SK-N-SH (cell line): ENCODE measurements at places on chromosomes 3 and 15.

DNA sequence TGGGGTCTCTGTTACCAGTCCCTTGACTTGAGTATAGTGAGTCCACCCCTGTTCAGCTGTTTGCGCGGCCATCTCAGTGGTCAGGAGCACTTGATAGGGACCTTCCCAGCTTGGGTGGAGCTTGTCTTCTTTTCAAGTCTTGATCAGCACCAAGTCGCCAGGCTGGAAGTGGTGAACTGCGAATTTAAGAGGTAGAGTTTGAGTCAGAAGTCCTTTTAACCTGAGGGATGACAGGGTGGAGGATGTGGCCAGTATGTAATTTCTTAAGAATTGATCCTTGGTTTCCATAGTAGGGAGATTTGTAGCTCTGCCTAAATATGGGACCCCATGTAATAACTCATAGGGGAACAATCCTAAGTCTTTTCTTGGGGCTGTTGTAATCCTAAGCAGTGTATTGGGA, 86.3 kb upstream of the XCR1 start:
- no peak overlapping the region for H3K27ac ChIP-seq
- no peak for DNase-seq
- no peak overlapping the region for H3K4me3 ChIP-seq
- no peaks in the 10 kb centered on the region; the same call in 1 of the 2 replicates for H3K4me1 ChIP-seq
- no peaks in the 10 kb centered on the region for H3K27me3 ChIP-seq

- no peaks in the 10 kb centered on the region for H3K27me3 ChIP-seq
- H3K4me3 ChIP-seq = no peak overlapping the region
- H3K27ac ChIP-seq = no peak overlapping the region
- DNase-seq = no peak
- no peaks in the 10 kb centered on the region for H3K36me3 ChIP-seq
These were observed 412.8 kb upstream of the TGFBR2 start for GRCh38 chr3:30193625-30194044.

DNA sequence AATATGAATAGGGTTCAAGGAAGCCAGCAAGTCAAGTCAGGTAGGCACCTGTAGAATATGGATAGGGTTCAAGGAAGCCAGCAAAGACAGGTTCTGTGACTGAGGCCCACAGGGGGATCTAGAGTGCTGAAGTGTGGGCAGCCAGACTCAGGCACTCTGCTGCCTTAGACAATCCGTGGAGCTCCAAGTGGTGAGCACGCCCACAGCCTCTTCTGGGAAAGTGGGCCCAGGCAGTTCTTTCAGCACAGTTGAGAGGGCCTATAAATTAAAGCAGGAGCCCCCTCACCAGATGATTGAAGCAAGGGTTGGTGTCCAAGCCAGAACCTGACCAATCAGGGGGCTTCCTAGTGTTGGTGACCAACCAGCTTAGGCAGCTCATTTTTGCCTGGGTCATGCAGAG, 51.0 kb downstream of the ANP32A start:
- peaks cover 3% of the 10 kb centered on the region; the same call in 1 of the 2 replicates for H3K4me1 ChIP-seq
- no peaks in the 10 kb centered on the region for H3K27me3 ChIP-seq
- no peaks in the 10 kb centered on the region for H3K36me3 ChIP-seq
- no peak overlapping the region for H3K27ac ChIP-seq

DNA sequence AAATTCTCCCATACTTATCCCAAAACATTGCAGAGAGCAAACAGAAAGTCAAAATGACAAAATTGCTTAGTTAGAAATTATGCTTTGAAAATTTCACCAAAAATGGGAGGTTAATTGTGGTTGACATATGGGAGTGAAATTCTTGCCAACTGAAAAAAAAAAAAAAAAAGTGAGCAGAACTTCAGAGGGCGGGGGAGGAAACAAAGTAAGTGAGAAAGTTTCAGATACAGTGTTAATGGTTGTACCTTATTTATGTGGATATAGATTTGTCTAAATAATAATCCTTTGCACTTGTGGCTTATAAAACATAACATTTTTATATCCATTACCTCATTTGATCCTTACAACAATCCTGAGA, 91.5 kb upstream of the RAP2B start:
- H3K27ac ChIP-seq = no peak overlapping the region
- H3K4me3 ChIP-seq = no peak overlapping the region
- no peaks in the 10 kb centered on the region for H3K27me3 ChIP-seq
- H3K36me3 ChIP-seq = no peaks in the 10 kb centered on the region
- no peak for DNase-seq

- peak overlapping the region; percentile 64 for H3K27ac ChIP-seq
- H3K36me3 ChIP-seq = no peaks in the 10 kb centered on the region
- H3K4me3 ChIP-seq = peak overlapping the region; percentile 32
These were observed 57.5 kb upstream of the PRR23E start for GRCh38 chr3:127135241-127136023.

GRCh38 chr15:54815556-54815955, 381.2 kb downstream of the RSL24D1 start:
- no peaks in the 10 kb centered on the region for H3K27me3 ChIP-seq
- no peak for DNase-seq
- no peaks in the 10 kb centered on the region for H3K36me3 ChIP-seq
- H3K4me3 ChIP-seq = no peak overlapping the region

GRCh38 chr15:57746786-57747185, 40.3 kb downstream of the POLR2M start:
- H3K4me3 ChIP-seq = no peak overlapping the region
- no peaks in the 10 kb centered on the region for H3K36me3 ChIP-seq
- no peak overlapping the region for H3K27ac ChIP-seq
- no peak for DNase-seq
- H3K27me3 ChIP-seq = no peaks in the 10 kb centered on the region
- no peaks in the 10 kb centered on the region for H3K4me1 ChIP-seq

DNA sequence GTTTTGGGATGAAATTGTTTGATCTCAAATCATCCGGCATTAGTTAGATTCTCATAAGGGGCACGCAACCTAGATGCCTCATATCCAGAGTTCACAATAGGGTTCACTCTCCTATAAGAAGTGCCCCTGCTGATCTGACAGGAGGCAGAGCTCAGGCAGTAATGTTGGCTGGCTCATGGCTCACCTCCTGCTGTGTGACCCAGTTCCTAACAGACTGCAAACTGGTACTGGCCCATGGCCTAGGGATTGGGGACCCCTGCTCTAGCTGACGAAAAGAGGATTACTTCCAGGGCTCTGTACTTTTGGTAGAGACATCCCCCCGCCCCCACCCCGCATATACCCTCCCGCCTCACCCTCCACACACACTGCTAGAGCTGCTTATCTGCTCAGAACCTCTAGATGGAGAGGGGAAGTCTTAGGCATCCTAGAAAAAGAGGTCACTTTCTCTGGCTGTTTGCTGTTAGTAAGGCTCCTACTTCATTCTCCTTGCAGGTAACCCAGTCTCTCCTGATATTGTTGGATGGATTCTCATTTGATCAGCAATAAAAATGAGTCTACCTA, 923.1 kb downstream of the CADM2 start:
- H3K27me3 ChIP-seq = no peaks in the 10 kb centered on the region
- no peaks in the 10 kb centered on the region for H3K36me3 ChIP-seq
- no peaks in the 10 kb centered on the region for H3K4me1 ChIP-seq
- no peak for DNase-seq
- H3K4me3 ChIP-seq = no peak overlapping the region

GRCh38 chr15:38706956-38707355, 142.3 kb upstream of the RASGRP1 start:
- H3K36me3 ChIP-seq = no peaks in the 10 kb centered on the region
- H3K4me3 ChIP-seq = no peak overlapping the region
- no peak for DNase-seq
- no peak overlapping the region for H3K27ac ChIP-seq

GRCh38 chr3:183217548-183218332, 35.3 kb upstream of the B3GNT5 start:
- H3K4me1 ChIP-seq = no peaks in the 10 kb centered on the region
- H3K27me3 ChIP-seq = no peaks in the 10 kb centered on the region
- no peak for DNase-seq
- no peak overlapping the region for H3K4me3 ChIP-seq

DNA sequence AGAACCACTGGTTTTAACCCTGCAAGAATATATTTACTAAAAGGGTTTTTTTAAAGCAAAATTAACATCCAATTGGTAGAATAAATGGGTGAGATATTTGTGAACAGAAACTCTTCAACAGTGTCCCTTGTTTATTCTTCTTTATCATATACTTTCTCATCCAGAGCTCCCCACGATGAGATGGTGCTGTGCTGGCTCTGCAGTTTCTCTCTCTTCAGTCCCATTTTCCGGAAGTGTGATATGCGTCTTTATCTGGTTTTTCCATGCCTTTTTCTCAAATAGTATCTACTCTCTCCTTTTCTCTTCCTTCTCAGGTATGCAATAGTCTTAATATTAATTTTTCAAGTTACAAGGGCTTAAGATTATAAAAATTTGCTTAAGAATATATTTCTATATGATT, 1.5 kb downstream of the EAF2 start:
- peaks cover 7% of the 10 kb centered on the region for H3K4me1 ChIP-seq
- peaks cover 9% of the 10 kb centered on the region for H3K36me3 ChIP-seq
- H3K27ac ChIP-seq = no peak overlapping the region
- H3K27me3 ChIP-seq = no peaks in the 10 kb centered on the region

GRCh38 chr3:38949994-38950393, 101.8 kb downstream of the SCN11A start:
- H3K4me1 ChIP-seq = no peaks in the 10 kb centered on the region; the same call in 1 of the 2 replicates
- H3K27me3 ChIP-seq = no peaks in the 10 kb centered on the region
- H3K4me3 ChIP-seq = no peak overlapping the region
- no peak for DNase-seq
- H3K36me3 ChIP-seq = no peaks in the 10 kb centered on the region

- H3K4me1 ChIP-seq = no peaks in the 10 kb centered on the region
- DNase-seq = peak; percentile 10
- no peak overlapping the region for H3K4me3 ChIP-seq
- H3K27me3 ChIP-seq = no peaks in the 10 kb centered on the region
- no peaks in the 10 kb centered on the region for H3K36me3 ChIP-seq
These were observed 89.3 kb downstream of the ST6GAL1 start for GRCh38 chr3:187019542-187020072.

DNA sequence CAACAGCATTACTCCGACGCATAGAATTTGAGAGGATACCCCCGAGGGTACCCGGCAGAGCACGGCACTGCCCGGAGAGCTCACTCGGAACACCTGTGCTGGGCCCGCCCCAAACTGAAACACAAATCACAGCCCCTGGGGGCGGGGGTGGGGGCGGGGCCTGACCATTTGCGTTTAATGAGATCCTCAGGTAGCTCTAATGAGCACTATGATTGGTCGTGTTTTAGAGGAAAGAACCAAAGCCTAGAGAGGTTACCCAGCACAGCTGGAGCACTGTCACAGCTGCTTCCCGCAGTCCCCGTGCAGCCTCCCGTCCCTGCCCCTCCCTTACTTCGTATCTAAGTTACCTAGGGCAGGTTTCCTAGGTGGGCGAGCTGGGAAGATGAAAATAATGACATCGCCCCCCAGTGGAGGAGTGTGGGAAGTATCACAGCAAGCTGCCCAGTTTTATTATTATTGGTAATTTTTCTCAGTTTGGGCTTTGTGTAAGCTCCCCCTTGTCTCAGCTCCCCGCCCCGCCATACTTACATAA, 187.1 kb downstream of the PDE8A start:
- H3K27me3 ChIP-seq = no peaks in the 10 kb centered on the region
- no peak overlapping the region; the same call in 1 of the 2 replicates for H3K4me3 ChIP-seq
- DNase-seq = peak; percentile 46
- no peak overlapping the region for H3K27ac ChIP-seq
- H3K36me3 ChIP-seq = no peaks in the 10 kb centered on the region

- no peaks in the 10 kb centered on the region for H3K27me3 ChIP-seq
- no peak for DNase-seq
- peaks cover 16% of the 10 kb centered on the region for H3K4me1 ChIP-seq
These were observed 175.0 kb downstream of the PDZRN3 start for GRCh38 chr3:73449774-73450173.

DNA sequence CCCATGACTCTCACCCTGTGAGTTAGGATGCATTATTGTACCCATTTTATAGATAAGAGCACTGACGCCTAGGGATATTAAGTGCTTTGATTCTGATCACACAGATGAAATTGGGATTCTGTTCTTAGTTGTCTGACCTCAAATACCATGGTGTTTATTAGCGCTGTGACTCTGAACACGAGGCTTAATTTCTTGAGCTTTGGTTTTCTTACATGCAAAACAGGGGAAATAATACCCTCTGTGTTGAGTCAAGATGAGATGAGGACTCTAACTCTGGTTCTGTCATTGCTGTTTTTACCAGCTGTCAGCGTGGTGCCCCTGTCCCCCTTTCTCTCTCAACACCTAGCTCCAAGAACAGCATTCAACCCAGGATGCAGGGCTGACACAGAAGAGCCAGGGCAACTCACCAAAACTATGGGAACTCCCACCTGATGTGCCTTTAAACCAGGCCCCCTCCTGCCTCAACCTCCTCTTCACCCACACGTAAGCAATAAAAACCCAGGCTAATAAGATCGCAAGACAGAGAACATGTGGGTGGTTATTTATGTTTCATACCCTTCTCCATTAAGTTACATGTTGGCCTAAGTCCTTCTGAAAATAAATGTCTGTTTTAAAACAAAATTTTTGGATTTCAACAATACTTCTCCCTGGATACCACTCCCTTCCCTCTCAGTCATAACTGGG, 100.1 kb upstream of the SPATA12 start:
- H3K27ac ChIP-seq = no peak overlapping the region
- H3K4me3 ChIP-seq = no peak overlapping the region
- H3K27me3 ChIP-seq = no peaks in the 10 kb centered on the region

GRCh38 chr15:81312790-81313543, 11.0 kb downstream of the STARD5 start:
- H3K36me3 ChIP-seq = no peaks in the 10 kb centered on the region
- H3K4me3 ChIP-seq = no peak overlapping the region
- no peak overlapping the region for H3K27ac ChIP-seq
- no peaks in the 10 kb centered on the region for H3K27me3 ChIP-seq

DNA sequence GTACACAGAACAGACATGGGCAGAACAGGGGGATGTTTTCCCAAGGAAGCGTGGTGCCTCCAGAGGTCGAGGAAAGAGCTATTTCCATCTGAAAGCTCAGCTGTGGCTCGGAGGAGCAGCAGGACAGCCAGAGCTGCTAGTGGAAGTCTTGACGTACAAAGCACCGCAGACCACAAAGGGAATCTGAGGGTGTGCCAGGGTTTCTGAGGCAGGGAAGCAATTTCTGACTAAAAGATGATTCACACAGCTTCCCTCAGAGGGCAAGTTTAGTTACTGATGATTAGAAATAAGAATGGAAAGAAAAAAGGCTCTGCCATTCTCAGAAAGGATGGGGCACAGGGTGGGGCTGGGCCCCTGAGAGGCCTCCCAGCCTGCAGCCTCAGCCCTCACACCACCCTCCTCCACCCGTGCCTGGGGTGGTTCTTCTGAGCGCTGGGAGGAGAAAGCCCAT, 45.8 kb upstream of the SEC13 start:
- DNase-seq = no peak
- H3K36me3 ChIP-seq = no peaks in the 10 kb centered on the region
- H3K4me3 ChIP-seq = no peak overlapping the region
- no peaks in the 10 kb centered on the region; the same call in 1 of the 2 replicates for H3K27me3 ChIP-seq
- peaks cover 11% of the 10 kb centered on the region; the same call in 1 of the 2 replicates for H3K4me1 ChIP-seq

DNA sequence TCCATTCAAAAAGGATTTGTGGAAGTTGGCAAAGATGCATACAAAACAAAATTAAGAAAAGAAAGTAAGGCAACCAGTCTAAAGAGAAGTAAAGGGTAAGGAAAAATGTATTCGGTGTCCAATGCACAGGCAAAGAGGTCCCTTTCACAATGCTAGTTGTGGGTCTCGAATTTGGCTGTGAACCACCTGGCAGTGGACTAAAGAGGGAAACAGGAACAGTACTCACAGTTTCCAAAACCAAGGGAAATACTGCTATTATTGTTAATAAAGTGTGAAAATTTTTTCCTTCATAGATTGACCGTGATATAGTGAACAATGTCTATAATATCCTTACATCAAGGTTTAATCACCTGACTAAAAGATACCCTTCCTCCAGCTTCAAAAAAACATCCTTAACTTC, 57.9 kb downstream of the TNIK start:
- H3K27me3 ChIP-seq = no peaks in the 10 kb centered on the region
- no peak overlapping the region for H3K4me3 ChIP-seq
- H3K36me3 ChIP-seq = no peaks in the 10 kb centered on the region
- H3K4me1 ChIP-seq = no peaks in the 10 kb centered on the region
- H3K27ac ChIP-seq = no peak overlapping the region
